Suppressor macrophage (primary cell): ENCODE measurements at places on chromosomes 11 and 22.

GRCh38 chr11:94774345-94774744, 6.2 kb downstream of the AMOTL1 start:
- no peak for DNase-seq

DNA sequence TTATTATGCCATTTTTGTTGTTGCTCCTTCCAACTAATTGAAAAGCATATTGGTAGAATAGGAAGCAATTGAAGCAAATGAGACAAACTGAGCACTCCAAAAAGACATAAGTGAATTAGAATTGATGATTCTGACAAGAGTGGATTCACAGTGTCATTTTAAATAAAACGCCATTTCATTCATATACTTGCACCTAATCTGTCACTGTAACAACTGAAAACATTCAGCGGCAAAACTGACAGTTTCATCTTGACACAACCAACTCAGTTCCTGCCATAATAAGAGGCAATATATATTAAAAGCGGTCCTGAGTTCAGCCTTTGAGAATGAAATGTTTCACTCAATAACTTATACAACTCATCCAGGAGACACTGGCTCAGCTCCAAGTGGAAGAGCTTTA, 306.8 kb downstream of the CNTN5 start:
- no peak for DNase-seq

- no peak for DNase-seq
Measured at GRCh38 chr11:83713708-83714107, 427.5 kb upstream of the CCDC90B start.

- DNase-seq = no peak
Measured at GRCh38 chr11:57224537-57224936, 12.5 kb downstream of the APLNR start.

GRCh38 chr11:128680906-128681305, 13.0 kb upstream of the FLI1 start:
- no peak for DNase-seq

- peak; percentile 54 for DNase-seq
Measured at GRCh38 chr11:36425561-36426081, 84.5 kb downstream of the TRAF6 start.

- DNase-seq = no peak
Measured at GRCh38 chr11:8020244-8020597, 33.1 kb downstream of the EIF3F start.

GRCh38 chr11:96272529-96273222, 70.3 kb downstream of the MAML2 start:
- DNase-seq = no peak

DNA sequence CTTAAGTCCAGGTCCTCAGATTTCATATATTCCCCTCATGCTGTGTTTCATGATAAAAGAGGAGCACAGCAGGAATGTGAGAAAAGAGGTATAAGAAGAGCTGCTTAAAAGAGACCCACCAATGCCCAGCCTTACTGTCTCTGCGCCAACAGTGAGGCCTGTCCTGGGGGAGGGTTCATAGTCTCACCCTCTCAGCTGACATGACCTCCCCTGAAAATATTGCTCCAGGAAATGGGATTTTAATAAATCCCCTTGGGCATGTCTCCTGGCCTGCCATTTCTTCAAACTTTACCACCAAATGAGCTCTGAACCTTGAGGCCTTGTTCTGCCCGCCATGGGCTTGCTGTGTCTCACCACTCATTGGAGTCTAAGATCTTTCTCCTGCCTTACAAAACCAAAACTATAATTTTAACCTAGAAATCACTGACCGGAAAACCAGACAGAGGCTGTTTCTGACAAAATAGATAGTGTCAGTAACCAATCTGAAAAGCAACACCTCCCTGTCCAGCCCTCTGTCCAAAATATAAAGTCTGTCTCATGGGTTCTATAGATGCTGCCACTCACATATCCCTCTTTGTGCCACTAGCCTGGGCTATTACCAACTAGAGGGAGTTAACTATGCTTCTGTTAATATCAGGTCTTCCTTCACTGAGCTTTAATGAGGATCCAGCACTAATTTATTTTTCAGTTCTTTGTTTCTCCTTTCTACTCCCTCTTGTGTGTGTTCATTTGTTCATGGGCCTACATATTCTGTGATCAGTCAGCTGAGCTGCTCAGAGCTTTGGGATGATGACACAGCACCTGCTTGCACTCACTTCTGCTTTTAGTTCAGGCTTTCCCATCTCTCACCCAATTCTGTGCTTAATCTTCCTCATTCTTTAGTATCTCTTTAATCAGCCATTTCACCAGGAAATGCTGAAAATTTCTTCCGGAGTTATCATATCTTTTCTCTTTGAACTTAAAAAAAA, at the start of gene OR2AG2:
OR2AG2 (minus strand) TSS at position 51 of the 968 bp plus-strand sequence. CDS start 3,019 bp downstream, outside the sequence.
- DNase-seq = peak; percentile 83

DNA sequence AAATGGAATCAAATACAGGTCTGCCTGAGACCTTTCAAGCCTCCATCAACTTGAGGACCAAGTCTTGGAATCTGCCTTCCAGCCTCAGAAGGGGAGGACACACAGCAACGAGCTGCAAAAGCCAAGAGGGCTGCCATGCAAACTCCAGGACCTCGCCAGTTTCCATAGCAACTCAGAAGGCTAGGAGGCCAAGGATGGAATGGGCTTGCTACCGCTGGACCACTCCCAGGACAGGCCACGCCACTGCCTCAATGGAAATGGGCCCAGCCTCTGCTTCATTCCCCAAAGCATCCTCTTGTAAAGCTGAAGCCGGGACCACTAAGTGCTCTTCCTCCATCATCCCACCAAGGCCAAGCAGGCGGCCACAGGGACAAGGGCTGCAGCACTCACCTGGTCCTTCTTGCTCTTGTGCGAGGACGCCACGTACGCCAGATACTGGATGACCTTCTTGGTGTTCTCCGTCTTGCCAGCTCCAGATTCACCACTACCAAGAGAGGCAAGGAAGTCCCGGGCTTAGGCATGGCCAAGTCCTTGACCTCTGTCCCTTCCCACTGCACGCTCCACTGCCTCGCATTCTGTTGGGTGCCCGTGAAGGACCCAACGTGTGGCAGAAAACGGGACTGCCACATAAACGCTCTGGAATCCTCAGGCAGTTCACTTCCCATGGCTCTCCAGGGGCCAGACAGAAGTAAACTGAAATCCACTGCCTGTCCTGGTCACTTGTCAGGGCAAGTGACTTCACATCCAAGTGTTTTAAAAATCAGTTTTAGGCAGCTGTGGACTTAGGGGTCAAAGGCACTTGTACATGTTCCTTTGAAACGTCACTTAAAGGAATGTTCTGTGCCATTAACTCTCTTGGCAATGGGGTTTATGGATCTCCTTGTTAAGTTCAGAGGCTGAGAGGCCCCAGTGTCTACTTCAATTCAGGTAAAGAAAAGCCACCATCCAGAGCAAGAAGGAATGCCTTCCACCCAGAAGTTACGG, 61.3 kb downstream of the MYH9 start:
- DNase-seq = no peak

- no peak for DNase-seq
Measured at GRCh38 chr11:17986711-17987220, 26.1 kb downstream of the SERGEF start.

DNA sequence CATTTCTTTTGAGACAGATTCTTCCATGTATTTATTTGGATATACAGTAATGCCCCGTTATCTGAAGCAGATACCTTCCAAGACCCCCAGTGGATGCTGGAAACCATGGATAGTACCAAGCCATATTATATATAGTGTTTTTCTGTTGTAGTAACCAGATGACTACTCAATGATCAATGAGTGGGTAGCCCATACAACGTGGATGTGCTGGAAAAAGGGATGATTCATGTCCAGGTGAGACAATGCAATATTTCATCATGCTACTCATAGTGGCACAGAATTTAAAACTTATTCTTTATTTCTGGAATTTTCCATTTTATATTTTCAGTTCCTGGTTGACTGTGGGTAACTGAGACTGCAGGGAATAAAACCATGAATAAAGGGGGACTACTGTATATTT, 427.5 kb downstream of the METTL15 start:
- no peak for DNase-seq

- peak; percentile 55 for DNase-seq
Measured at GRCh38 chr11:71934213-71934612, 5.4 kb downstream of the RNF121 start.

DNA sequence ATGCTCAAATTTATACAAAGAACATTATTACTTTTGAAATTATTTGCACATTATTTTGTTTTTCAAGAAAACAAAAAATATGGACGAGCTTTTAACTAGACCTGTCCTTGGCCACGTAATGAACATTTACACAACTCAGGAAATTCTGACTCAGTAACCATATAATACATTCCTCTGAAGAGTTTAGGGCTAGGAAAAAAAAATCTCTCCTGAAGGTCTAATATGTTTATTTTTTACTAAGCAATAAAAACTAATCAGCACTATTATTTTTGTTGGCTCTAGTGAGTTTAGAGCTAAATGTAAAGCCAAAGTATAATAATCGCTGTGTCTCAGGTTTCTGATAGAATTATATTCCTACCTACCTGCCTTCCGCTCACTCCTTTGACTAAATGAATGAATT, 187.5 kb downstream of the SWAP70 start:
- DNase-seq = no peak

DNA sequence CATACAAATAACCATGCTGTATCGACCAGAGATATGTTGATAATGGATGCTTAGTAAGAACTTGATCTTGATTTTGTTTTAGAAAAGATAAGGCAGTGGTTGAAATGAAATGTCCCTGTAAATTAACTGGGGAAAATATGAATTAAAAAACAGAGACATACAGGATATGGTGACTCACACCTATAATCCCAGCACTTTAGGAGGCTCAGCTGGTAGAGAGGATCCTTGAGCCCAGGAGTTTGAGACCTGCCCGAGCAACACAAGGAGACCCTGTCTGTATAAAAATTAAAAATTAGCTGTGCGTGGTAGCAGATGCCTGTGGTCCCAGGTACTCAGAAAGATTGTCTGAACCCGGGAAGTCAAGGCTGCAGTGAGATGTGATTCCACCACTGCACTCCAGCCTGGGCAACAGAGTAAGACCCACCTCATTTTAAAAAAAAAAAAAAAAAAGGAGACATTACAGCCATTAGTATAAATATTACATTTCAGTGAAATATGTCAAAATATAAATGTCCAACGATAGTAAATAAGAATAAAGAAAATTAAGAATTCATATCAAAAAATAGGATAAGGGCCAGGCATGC, 4.6 kb downstream of the PICALM start:
- no peak for DNase-seq

GRCh38 chr11:57566905-57567514, 462 bp downstream of the UBE2L6 start:
- no peak for DNase-seq

DNA sequence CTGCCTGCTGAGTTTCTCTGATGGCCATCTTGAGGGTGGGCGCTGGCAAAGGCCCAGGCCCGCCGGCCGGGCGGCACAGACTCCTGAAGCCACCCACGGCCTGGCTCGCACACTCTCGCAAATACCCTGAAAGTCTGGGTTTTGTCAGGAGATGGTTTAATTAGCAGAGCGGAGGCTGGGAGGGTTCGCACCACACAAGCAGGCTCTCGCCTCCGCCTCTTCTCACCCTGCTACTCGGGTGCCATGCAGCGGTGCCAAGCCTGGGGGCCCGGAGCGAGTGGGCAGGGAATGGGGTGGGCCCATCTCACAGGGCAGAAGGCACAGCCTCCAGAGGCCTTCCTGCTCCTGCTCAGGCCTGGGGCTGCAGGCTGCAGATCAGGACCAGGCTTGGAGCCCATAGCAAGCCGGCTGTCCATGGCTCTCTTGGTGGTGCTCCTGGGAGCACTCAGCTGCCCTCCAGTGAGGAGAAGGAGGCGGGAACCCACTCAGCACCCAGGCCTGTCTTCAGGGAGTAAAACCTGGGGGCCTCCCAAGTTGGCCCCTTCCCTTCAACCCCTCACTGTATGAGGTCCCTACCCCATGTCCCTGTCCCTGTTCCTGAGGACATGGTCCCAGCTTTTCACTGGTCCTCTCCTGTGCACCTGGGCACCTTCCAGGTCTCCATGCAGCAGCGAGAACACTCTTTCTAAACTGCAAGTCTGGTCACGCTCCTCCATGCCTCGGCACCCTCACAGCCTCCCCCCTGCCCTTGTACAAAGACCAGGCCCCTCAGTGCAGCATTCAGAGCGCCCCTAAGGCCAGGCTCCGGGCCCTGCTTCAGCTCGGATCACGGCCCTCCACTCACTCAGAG, 62.0 kb downstream of the FLRT1 start:
- DNase-seq = no peak

DNA sequence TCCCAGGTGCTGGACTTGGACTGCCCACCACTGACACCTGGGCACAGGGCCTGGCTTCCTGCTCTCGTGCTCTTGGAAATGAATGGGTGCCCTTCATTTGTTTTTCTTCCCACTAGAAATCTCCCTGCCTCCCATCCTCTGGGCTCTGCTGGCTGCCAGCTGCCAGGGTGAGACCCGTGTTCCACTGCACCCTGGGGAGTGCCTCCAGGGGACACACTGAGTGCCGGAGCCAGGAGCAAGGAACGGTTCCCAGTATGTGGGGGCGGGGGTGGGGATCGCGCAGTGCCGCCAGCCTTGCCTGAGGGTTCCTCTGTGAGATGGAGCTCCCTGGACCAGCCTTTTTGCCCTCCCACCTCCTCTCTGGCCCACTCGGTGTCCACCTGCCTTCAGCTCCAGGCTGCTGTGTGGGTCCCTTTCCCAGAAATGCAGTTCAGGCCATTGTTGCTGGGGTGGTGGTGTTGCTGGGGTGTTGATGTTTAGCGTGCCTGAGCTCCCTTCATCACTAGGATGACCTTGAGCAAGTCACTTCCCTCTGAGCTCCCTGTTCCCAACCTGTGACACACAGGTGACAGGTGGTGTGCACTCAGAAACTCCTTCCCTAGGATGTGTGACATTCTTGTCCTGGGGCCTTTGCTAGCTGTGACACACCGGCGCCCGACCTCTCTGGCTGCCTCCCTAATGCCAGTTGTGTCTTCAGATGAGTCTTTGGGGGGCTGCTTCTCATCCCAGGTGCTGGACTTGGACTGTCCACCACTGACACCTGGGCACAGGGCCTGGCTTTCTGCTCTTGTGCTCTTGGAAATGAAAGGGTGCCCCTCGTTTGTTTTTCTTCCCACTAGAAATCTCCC, 72.1 kb downstream of the MED15 start:
- DNase-seq = no peak

DNA sequence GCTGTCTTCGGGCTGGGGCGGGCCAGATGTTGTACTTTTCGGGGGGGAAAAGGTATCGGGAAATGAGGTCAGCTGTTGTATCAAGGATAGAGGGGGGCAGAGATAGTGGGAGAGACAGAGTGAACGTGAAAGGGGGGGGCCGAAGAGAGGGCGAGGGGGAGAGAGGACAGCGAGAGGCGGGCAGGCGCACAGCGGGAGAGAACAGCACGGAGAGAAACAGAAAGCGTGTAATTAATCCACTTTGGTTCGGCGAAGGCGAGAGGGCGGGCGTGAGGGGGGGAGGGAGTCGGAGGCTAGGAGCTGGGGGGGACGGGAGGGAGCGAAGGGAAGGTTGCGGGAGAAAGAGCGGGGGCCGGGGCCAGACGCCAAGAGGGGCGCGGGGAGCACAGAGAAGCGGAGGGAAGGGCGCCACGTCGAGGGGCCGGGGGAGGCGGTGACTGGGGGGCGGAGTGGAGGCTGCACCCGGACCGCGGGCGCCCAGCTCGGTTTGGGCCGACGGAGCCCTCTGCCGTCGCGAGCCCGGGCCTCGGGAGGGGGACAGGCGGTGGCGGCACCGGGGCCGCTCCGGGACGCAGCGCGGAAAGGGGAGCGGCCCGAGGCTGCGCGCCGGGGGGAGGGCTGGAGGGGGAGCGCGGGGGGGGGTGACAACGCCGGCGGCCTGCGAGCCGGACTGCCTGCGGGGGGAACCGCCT, 612 bp downstream of the IGF2 start:
- no peak for DNase-seq

GRCh38 chr11:76808996-76809395, 25.8 kb downstream of the TSKU start:
- no peak for DNase-seq
